ENCODE measurements at places on chromosomes 7 and 10.

GRCh38 chr7:1237704-1238255 is 5.1 kb downstream of the UNCX start:
- DNase-seq: no peak

- DNase-seq: no peak
These were observed 355.9 kb upstream of the FZD8 start for GRCh38 chr10:35998026-35998425.

GRCh38 chr7:99489235-99489634 is 10.8 kb downstream of the ZNF394 start:
- DNase-seq: no peak

DNA sequence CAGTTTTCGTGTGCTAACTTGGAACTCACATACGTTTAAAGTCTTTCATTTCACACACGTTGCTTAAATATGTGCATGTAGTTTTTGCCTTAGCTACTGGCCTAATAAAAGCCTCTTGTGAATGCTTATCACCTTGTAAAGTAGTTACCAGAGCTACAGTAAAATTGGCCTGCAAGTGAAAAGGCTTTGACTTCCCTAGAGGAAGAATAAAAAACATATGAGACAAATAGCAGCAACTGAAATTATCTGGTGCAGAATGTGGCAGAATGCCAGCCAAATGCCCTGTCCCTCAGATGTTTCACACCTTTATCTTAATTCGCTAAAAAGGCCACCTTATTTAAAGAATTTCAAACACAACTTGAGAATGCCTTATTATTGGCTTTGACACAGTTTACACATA is 28.1 kb upstream of the RPA3 start:
- DNase-seq: no peak

DNA sequence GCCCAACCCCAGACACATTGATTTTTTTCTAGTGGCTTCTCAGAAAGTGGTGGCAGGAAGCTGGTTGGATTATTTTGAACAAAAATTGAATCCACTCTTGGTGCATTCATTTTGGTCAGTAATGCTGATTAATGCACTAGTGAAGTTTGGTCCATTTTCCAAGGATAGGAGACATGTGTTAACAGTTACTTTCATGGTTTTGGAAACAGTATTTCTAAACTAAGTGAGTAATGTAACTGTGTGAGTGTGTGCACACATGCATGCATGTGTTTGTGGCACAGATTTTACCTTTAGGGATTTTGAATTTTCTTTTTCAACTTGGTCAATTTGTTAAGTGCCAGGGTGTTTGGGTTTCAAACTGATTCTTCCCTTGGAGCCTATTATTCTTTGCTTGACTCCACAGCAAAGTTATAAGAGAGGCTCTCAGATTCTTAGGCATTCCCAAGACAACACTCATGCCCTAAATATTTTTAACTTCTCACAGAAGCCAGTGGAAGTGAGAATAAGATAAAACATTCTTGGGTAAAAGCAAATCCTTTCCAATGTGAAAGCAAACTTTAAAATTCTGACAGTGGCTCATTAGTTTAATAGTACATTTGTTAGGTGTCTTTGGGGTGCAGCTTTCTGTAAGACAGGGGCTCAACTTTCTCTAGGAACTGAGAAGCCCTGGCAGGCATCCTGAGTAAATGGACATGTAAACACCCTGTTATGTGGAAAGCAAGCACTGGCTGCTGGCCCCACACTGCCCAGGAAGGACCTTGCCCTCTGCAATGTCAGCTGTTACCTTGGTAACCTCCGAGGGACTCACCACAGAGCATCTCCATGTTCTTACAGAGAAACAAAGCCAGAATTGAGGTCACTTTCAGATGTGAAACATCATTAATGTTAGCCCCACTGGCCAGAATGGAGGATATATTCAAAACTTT is 68.4 kb downstream of the ASAH2B start:
- DNase-seq: no peak
